ENCODE measurements at places on chromosomes 13 and 19. TPM values are rescaled to one million over a fixed set of nuclear protein-coding genes. Genes with fewer than 3 reads are reported as not detected.

DACH1 gene
- 0.45 TPM for total RNA-seq

MCEMP1 gene
- not detected for total RNA-seq

GRCh38 chr13:80901530-80901929 is 560.6 kb upstream of the SPRY2 start:
- no peak overlapping the region for H3K27ac ChIP-seq
- DNase-seq: no peak
- H3K4me3 ChIP-seq: no peak overlapping the region
- no peaks in the 10 kb centered on the region for H3K4me1 ChIP-seq
- H3K27me3 ChIP-seq: no peaks in the 10 kb centered on the region

FXYD1 gene
- 1.7 TPM for total RNA-seq

GRCh38 chr13:73092829-73093228 is 34.0 kb downstream of the KLF5 start:
- H3K27me3 ChIP-seq: no peaks in the 10 kb centered on the region
- no peaks in the 10 kb centered on the region for H3K36me3 ChIP-seq
- no peak overlapping the region for H3K27ac ChIP-seq
- no peak overlapping the region for H3K4me3 ChIP-seq
- DNase-seq: no peak

GRCh38 chr13:65990684-65991083 is 1239.5 kb downstream of the PCDH9 start:
- 0 out of 2 replicates have a peak, but pooled peaks cover 2% of the 10 kb centered on the region for H3K4me1 ChIP-seq
- H3K27me3 ChIP-seq: no peaks in the 10 kb centered on the region
- DNase-seq: peak; percentile 23
- H3K27ac ChIP-seq: no peak overlapping the region
- no peaks in the 10 kb centered on the region for H3K36me3 ChIP-seq

GRCh38 chr13:95754069-95754468 is 77.1 kb downstream of the DNAJC3 start:
- H3K4me1 ChIP-seq: peaks cover 5% of the 10 kb centered on the region
- no peak overlapping the region for H3K4me3 ChIP-seq
- no peaks in the 10 kb centered on the region for H3K36me3 ChIP-seq
- no peak overlapping the region for H3K27ac ChIP-seq
- no peak for DNase-seq
- H3K27me3 ChIP-seq: no peaks in the 10 kb centered on the region

GRCh38 chr19:44401139-44402115 is at the start of gene ZNF285:
ZNF285 (minus strand) TSS chr19:44401608; CDS start chr19:44397213, 4,395 bp downstream.
- no peaks in the 10 kb centered on the region for H3K27me3 ChIP-seq
- peak; percentile 98 for DNase-seq
- H3K36me3 ChIP-seq: no peaks in the 10 kb centered on the region
- no peak within 1 kb of the TSS for H3K27ac ChIP-seq

DNA sequence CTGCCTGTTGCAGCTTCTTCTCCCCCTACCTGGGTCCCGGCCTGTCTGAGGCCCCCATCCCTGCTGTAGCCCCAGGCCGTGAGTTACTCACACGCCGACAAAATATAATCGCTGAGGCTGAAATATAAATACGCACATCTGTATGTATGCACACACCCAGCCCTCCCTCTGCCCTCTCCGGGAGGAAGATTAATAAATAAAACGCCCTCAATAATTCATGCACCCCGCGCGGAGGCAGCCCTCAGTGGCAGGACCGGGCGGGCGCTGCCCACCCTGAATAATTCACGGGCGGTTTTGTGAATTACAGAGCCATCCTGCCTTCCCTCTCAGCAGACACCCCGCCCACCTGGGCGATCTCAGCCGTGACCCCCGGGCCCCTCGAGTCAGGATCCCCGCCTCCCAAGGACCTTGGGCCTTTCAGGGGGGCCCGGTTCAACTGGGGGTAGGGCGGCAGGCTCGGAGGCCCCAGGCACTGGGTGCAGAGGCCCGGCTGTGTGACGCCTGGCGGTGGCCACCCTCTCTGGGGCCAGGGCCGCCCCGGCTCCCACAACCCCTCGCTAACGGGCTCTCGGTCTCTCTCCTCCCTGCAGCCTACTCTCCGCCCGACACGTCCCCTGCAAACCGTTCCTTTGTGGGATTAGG is 24.2 kb downstream of the SMIM24 start:
- no peak overlapping the region for H3K4me3 ChIP-seq
- no peaks in the 10 kb centered on the region for H3K36me3 ChIP-seq
- peaks cover 21% of the 10 kb centered on the region for H3K4me1 ChIP-seq
- H3K27me3 ChIP-seq: peaks cover 45% of the 10 kb centered on the region

- peak overlapping the region; percentile 97 for H3K27ac ChIP-seq
- peaks cover 10% of the 10 kb centered on the region for H3K36me3 ChIP-seq
These were observed 760 bp downstream of the ZNF91 start for GRCh38 chr19:23394511-23394910.

- no peak for DNase-seq
- H3K36me3 ChIP-seq: no peaks in the 10 kb centered on the region
- no peak overlapping the region for H3K27ac ChIP-seq
- peaks cover 16% of the 10 kb centered on the region for H3K4me1 ChIP-seq
- H3K27me3 ChIP-seq: no peaks in the 10 kb centered on the region
These were observed 5.8 kb upstream of the TPM4 start for GRCh38 chr19:16070366-16070990.

DNA sequence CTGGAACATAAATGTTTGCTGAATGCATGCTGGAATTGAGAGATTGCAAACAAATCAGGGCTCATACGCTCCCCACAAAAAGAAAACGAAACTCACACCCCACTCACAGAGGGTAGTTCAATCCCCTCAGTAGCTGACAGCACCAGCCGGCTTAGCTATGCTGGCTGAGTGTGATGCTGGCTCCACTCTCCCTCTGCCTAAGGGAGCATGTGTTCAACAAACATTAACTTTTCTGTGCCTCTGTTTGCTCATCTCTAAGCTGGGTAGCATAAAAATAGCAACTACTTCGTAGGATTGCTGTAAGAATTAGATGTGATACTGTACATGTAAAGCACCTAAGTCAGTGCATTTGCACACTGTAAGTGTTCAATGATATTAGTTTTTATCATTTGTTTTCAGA is 282.6 kb downstream of the FOXO1 start:
- no peaks in the 10 kb centered on the region for H3K27me3 ChIP-seq
- no peak for DNase-seq
- no peaks in the 10 kb centered on the region for H3K36me3 ChIP-seq
- H3K4me1 ChIP-seq: peaks cover 6% of the 10 kb centered on the region

DNA sequence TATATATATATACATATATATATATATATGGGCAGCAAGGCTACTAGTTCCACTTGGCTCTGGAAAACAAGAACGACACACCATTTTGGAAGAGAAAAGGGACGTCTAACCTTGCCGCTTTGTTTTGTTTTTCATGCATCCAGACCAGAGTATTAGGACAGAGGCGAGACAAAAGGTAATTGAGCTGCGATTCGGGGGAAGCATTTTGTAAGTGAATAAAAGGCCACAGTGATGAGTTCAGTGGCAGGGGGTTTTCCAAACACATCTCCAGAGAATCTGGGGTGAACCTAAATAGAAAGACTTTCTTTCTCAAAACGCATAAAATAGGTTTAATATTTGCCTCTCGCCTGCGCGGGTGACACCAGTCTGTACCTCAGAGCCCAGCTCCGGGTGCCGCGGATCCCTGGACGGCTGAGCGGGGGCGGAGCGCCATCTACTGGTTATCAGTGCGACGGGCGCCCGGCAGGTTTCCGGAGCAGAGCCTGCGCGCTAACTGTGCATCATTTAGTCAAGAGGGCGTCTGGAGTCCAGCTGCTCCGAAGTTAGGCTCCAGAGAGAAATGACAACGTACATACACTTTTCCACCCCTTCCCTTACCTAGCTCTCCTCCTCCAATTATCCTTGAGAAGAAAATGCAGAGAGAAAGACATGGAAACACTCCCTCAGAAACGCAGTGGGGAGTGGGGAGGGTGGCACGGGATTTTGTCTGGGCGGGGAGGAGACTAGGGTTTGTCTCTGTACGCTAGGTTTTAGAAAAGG is 262.3 kb downstream of the TBC1D4 start:
- peak overlapping the region; percentile 50 for H3K4me3 ChIP-seq
- DNase-seq: peak; percentile 88
- no peaks in the 10 kb centered on the region for H3K4me1 ChIP-seq
- no peak overlapping the region for H3K27ac ChIP-seq

- no peaks in the 10 kb centered on the region for H3K27me3 ChIP-seq
- H3K4me1 ChIP-seq: 0 out of 2 replicates have a peak, but pooled peaks cover 4% of the 10 kb centered on the region
- H3K27ac ChIP-seq: no peak overlapping the region
- H3K4me3 ChIP-seq: no peak overlapping the region
- DNase-seq: no peak
These were observed 271.2 kb upstream of the HTR2A start for GRCh38 chr13:47168066-47168465.

GRCh38 chr13:48296528-48296927 is 7.0 kb upstream of the RB1 start:
- H3K4me3 ChIP-seq: no peak overlapping the region
- no peaks in the 10 kb centered on the region for H3K36me3 ChIP-seq
- H3K27me3 ChIP-seq: no peaks in the 10 kb centered on the region
- DNase-seq: no peak

GRCh38 chr13:30043631-30043925 is 193.2 kb upstream of the UBL3 start:
- DNase-seq: no peak
- H3K36me3 ChIP-seq: no peaks in the 10 kb centered on the region
- no peak overlapping the region for H3K27ac ChIP-seq
- H3K4me3 ChIP-seq: no peak overlapping the region
- peaks cover 8% of the 10 kb centered on the region for H3K4me1 ChIP-seq
- H3K27me3 ChIP-seq: no peaks in the 10 kb centered on the region

KLK7 gene
- 1.4 TPM for total RNA-seq

DNA sequence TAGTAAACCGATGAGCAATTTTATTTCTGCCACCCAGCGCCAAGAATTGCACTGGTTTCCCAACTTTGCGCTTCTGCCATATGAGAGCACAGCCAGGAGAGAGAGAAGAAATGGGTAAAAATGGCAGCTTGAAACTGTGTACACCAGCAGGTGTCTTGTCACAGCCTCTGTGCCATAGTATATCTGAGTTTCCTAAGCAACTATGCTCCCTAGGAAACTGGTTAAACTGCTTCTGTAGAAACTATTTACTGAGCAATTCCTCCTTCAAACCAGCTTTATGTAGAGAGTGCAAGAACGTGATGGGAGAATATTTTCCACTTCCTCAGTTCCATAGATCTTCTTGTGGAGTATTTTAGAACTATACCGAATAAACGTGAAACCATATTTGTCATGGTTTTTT is 1361.3 kb downstream of the PCDH9 start:
- H3K4me1 ChIP-seq: no peaks in the 10 kb centered on the region
- no peak overlapping the region for H3K27ac ChIP-seq
- no peak overlapping the region for H3K4me3 ChIP-seq
- DNase-seq: peak; percentile 5
- no peaks in the 10 kb centered on the region for H3K36me3 ChIP-seq

SPACA4 gene
- not detected for total RNA-seq

HIPK4 gene
- total RNA-seq: not detected

DNA sequence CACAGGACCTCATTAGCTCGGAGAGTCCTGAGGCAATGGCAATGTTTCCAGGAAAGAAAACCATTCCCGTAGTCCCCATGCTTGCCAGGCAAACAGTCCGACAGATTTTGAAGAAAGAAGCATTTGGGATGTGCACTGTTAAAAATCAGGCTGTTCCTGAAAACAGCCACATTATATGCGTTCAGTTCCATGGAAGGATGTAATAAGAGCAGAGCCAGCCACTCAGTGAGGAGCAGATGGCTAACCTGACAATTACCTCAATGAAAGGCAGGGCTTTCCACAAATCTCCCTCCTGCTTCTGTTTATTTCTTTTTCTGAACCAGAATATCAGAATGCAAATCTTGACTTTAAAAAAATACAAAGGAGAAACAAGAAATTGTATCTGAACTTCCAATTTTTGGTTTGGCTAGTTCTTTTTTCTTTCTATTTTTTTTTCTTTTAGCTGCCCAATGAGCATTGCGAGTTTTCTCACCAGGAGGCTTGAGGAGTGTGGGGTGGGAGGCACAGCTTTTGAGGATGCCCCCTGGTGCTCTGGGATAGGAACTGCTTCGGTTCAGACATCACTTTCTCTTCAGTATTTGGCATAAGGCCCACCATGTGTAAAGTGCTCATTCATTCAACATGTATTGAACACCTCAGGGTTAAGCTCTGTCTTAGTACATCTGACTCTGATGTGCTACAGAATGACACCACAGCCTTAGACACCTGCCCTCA is 124.2 kb downstream of the TBC1D4 start:
- 0 out of 2 replicates have a peak, but pooled peaks cover 3% of the 10 kb centered on the region for H3K4me1 ChIP-seq
- no peak overlapping the region for H3K27ac ChIP-seq
- no peaks in the 10 kb centered on the region for H3K36me3 ChIP-seq

DNA sequence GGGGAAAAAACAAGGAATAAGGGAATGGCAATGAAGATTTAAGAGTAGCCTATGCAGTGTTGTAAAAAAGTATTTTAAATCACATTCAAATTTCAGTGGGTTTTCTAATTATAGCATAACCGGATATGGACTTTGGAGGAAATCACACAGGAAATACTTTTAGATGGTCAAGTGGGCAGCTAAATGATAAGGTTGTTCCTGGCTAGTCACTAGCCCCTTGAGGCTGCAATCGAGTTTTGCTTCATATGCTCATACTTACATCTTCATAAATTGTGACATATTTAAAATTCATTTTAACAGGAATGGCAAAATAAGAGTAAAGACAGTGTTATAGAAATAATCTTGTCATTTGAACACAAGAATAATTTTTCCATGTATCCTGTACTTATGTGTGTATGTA is 88.9 kb downstream of the WDFY2 start:
- H3K27me3 ChIP-seq: no peaks in the 10 kb centered on the region
- DNase-seq: no peak
- no peak overlapping the region for H3K27ac ChIP-seq
- peaks cover 30% of the 10 kb centered on the region for H3K4me1 ChIP-seq
- H3K36me3 ChIP-seq: no peaks in the 10 kb centered on the region

GRCh38 chr13:96119921-96120320 is 30.0 kb downstream of the HS6ST3 start:
- 0 out of 2 replicates have a peak, but pooled peaks cover 3% of the 10 kb centered on the region for H3K4me1 ChIP-seq
- H3K27me3 ChIP-seq: no peaks in the 10 kb centered on the region
- DNase-seq: peak; percentile 14

- no peaks in the 10 kb centered on the region for H3K4me1 ChIP-seq
- H3K36me3 ChIP-seq: no peaks in the 10 kb centered on the region
These were observed 2523.2 kb upstream of the PCDH20 start for GRCh38 chr13:63938851-63939250.

DNA sequence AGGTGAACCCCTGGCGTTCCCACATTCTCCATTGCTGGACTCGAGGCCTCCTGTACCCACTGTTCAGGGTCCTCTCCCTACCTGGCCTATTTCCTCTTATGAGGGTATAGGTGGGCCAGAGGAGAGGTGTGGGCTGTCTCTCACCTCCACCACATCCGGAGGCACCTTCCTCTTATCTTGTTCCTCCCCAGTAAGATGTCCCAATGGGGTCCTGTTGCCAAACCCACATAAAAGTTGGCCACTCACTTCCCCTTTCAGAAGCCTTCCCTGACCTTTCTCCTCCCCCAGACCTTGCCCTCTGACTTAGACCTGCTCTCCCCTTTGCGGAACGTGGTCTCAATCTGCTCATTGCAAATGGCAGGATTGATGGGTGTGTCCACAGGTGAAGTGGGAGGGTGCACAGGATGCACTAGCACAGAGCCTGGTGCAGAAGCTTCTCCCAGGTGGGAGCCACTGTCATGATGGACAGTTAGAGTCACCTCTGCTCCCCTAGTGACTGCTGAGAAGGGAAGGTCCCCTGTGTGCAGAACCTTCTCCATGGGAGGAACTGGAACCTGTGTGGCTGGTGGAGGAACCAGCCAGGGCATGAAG is 1.3 kb downstream of the CYP4F3 start:
- no peak overlapping the region for H3K27ac ChIP-seq
- DNase-seq: no peak
- no peaks in the 10 kb centered on the region for H3K4me1 ChIP-seq
- no peak overlapping the region for H3K4me3 ChIP-seq
- no peaks in the 10 kb centered on the region for H3K36me3 ChIP-seq

SIGLEC12 gene
- not detected for total RNA-seq

- H3K27me3 ChIP-seq: no peaks in the 10 kb centered on the region
- no peak for DNase-seq
- peaks cover 13% of the 10 kb centered on the region for H3K36me3 ChIP-seq
- no peaks in the 10 kb centered on the region for H3K4me1 ChIP-seq
These were observed 20.1 kb upstream of the EBPL start for GRCh38 chr13:49711218-49711863.
